ENCODE measurements at places on chromosomes 4 and X.

DNA sequence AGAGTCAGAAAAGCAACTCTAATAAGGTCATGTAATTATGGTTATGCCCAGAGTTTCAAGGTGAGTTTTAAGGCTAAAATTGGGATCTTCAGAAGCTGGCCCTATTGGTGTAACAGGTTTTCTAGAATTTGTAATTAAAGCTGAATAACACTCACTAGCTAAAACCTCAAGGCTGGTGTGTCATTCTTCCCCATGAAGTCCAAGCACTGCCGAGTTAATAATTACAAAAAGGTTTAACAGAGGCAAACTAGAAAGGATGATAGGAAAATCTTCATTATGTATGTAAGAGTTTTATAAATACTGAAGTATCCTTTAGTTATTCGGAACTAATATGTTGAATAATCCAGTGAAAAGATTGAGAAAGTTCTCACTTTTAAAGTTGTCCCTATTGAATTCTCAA, 34.3 kb downstream of the MXRA5 start:
- no peak for DNase-seq

- no peak for DNase-seq
These were observed 30.1 kb downstream of the GABRB1 start for GRCh38 chr4:47061435-47061834.

DNA sequence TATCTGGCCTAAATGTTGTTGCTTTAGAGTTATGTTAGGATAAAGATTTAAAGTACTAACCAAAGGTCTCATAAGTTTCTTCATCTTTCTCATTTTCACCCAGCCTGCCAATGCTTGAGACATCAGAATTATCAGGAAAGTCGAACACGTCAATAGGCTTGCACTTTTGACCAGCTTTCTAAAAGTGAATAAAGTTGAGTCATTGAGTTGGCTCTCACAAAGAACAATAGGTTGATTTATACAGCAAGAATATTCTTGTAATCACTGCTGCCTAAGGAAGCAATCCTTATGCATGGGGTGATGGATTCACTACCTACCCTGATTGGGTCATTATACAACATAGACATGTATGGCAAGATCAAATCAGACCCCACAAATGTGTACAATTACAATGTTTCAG, 5.0 kb downstream of the CENPU start:
- DNase-seq: no peak

GRCh38 chrX:116379854-116380253, 56.6 kb upstream of the SLC6A14 start:
- no peak for DNase-seq

DNA sequence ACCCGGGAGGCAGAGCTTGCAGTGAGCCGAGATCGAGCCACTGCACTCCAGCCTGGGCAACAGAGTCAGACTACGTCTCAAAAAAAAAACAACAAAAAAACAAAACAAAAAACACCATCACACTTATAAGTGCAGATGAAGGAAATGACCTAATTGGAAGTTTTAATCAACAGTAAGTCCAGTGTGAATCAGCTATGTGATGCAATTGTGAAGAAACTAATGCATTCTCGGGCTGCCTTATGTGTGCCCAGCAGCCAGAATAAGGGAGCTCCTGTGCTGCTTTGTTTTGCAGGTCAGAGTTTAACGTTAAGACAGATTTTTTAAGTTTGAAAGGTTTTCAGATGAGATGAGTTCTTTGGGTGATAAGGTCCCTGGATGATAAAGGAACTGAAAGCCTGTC, 10.8 kb downstream of the DAPP1 start:
- no peak for DNase-seq

DNA sequence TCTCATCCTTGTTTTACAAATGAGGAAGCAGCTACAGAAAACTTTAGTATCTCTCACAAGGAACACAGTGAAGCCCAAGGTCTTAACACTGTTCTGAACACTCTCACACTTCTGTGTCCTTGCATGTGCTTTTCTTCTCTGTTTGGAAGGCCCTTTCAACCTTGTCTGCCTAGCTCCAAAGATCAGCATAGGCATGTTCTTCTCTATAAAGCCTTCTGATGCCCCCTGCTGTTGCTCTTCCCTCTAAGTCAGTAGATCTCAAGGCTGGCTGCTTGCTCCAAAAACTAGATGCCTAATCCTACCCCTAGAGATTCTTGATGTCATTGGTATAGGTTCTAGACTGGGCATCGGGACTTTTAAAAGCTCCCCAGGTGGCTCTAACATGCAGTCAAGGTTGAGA, 5.9 kb downstream of the APOO start:
- DNase-seq: peak; percentile 71

GRCh38 chr4:8220661-8221450, 21.8 kb downstream of the SH3TC1 start:
- no peak for DNase-seq

DNA sequence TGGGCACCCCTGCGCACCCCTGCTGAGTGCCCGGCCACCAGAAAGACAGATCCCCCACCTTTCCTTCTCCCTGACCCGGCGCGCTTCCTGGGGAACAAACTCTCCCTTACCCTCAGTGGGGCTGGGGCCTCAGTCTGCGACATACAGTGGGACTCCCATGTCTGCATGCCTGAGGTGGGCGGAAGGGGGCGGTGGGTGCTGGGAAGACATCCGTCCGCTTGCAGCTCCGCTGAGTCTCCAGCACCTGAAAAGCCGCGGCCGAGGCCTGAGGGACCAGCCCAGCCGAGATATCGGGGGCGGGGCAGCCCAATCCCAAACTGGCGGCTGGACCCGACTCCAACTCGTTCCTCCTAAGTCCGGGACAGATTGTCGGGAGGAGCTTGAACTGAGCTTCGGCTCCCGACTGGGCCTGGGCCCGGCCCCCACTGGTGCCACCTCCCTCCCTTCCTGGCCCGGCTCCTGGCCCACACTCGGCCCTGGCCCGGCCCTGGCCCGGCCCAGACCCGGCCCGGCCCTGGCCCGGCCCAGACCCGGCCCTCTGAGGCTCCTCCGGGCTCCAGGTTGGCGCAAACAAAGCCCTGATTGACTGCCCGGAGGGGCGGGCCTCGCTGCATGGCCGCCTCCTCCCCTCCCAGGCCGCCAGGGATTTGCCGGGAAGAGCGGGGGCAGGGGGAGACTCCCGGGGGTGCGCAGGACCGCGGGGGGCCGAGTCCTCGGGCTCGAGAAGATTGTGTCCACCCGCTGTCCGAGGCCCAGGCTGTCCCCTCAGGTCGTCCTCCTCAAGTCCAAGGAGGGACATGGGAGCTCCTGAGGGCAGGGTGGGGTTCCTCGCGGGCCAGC, 877 bp upstream of the SLC16A2 start:
- peak; percentile 70 for DNase-seq

- no peak for DNase-seq
These were observed 83.2 kb downstream of the CXXC4 start for GRCh38 chr4:104411502-104411901.

DNA sequence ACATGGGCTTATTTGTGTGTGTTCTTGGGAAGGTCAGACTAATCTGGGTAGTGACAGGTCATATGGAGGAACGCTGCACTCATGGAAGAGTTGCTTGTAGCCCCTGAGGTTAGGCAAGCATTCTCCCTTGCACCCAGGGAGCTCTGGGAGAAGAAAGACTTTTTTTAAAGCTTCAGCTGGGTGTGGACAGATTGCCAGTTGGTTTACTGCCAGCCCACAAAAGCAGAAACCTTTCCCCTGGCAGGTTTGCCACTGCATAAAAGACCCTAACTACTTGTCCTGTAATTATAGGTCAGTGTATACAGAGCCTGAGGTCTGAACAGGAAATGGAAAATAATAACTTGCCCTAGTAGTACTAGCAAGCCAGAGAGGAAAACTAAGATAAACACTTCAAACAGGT, 7.4 kb upstream of the NFKB1 start:
- DNase-seq: no peak

- DNase-seq: no peak
These were observed 53.5 kb upstream of the TBC1D9 start for GRCh38 chr4:140809676-140810075.

DNA sequence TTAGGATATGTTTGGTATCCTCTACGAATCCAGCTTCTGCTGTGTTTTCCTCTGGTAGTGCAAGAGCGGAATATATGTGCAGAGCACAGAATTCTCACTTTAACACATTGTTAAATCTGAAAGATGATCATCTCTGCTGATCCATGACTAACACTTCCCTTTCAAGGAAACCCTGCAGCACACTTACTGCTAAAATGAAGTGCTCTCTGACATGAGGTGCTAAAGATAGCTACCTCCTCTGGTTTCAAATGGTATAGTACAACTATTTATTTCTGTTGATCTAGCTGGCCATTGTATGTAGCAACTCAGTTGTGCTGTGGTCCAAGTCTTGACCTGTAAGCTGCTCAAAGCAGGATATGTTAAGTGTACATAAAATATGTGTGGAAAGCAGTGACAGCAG, 162.4 kb upstream of the FMR1 start:
- no peak for DNase-seq

- no peak for DNase-seq
These were observed 5.3 kb downstream of the PRRG3 start for GRCh38 chrX:151700581-151700980.

- no peak for DNase-seq
These were observed 130.2 kb downstream of the HS3ST1 start for GRCh38 chr4:11298451-11298850.

DNA sequence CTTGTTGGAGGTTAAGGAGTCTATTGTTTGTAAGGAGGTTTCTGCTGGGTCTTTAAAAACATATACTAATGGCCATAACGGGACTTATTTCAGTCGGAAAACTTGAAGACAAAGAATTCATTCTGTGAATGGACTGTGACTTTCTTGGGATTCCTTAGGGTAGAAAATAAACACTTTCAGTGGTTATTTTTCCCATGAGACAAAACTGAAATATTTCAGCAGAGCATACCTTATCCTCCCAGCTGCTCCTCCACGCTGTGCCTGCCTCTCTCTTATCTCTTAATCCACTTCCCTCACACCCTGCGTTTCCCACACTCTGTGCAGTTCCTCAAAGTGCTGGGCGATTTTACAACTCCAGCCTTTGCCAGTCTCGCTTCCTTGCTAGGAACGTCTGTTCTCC, 47.1 kb upstream of the SORBS2 start:
- DNase-seq: no peak

DNA sequence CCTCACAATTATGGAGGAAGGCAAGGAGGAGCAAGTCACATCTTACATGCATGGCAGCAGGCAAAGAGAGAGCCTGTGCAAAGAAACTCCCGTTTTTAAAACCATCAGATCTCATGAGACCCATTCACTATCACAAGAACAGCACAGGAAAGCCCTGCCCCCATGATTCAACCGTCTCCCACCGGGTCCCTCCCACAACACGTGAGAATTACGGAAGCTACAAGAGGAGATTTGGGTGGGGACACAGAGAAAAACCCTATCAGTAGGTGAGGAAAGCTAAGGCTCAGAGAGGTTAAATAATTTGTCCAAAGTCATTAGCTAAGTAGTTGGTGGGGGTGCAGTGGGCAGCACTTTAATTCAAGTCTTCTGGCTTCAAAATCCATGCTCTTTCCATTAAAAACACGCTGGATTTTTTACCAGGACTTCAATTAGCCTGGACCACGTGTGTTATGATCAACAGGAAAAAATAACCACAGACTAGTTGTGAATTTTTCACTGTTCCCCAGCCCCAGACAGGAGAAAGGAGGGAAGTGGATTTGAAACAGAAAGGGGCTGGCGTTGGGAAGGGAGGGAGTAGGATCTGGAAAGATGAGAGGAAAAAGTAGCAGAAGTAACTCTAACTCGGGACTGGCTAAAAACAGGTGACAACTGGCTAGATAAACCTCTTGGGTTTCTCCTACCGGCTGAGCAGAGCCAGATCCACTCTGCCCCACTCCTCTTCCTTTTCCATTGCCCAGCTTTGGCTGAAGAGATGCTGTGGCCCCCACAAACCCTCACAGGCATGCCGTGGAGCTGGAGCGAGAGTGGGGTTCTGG, 986 bp downstream of the MTMR8 start:
- no peak for DNase-seq

DNA sequence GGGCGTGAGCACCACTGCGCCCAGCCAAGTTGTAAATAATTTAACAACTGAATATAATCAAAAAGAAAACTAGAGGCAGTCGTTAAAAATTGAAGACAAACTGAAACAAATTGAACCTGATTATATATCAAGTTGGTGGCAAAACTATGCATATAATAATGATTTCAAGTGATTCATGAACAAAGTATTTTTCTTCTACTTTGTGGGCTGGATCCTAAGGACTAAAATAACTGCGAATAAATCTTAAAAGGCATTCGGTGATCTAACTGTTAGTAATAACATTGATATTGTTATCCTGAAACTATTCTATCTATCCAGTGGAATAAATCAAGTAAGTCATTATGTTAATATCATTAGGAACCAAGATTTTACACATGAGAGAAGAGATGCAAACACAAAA, 21.2 kb upstream of the USP9X start:
- no peak for DNase-seq

All from putamen (tissue), 1 donor.